ENCODE measurements at places on chromosomes 2 and 18.

- no peak for DNase-seq
Measured at GRCh38 chr18:59145055-59145454, 5.4 kb downstream of the SEC11C start.

DNA sequence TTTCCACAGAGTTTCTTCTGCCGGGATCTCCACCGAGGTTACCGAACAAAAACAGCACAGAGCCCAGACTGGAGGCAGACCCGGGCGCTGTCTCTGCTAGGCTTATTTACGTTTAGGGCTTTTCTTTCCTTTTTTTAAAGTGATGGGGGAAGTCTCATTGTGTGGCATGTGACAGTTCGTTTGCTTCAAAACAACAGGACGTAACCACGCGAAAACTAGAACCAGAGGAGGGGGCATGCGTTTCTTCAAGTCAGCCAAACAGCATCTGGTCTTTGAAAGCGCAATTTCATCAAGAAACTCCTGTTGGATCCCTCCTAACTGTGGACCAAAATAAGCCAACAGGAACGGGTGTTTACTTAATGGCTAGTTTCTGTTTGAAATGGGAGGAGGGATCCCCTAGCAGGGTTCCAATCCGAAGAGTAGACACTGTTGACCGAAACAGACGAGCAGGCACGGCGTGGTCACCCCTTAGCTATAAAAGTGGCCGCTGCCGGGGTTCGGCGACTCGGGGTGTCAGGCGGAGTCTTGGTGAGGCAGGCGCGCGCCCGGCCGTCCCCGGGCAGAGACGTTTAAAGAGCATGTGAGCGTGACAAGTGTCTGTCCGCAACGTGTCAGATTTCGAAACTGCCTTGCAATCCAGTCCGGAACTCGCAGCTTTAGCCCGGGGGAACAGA is 997 bp upstream of the TGIF1 start:
- no peak for DNase-seq

GRCh38 chr2:85066874-85067351 is 66.3 kb upstream of the TCF7L1 start:
- DNase-seq = peak; percentile 50

- peak; percentile 33 for DNase-seq
Measured at GRCh38 chr2:238287737-238288649, at the start of gene PER2. PER2 (minus strand) TSS chr2:238288610; CDS start chr2:238277936, 10,674 bp downstream.

DNA sequence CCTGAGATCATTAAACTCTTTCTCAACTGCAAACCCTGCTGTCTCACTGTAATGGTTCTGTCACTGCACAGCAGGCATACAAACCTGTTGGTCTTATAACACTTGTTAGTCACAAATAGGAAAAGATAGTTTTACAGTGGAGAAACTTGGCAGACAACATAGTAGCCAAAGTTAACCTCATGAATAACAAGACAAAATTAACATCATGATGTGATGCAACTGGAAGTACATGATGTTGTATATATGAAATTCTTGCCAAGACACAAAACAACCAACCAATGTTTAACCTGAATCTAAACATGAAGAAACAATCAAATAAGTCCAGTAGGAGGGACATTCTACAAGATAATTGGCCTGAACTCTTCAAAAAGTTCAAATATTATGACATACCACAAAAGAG is 189.3 kb downstream of the RNF152 start:
- no peak for DNase-seq
